MCF 10A (cell line): ENCODE measurements at places on chromosomes 2 and 18.

DNA sequence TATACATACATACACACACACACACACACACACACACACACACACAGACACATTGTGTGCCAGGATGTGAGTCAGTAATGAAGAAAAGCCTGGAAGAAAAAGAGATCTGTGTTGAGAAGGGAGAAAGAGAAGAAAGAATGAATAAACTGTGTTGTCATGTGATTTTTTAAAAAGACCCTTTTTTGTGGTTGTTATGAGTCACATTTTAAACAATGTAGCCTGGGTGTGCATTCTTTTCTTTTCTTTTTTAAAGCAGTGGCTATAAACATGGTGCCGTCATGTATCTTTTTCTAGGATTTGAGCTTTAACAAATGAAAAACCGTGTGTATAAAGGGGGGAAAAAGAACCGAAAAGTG is 87.2 kb downstream of the NRP2 start:
- peaks cover 7% of the 10 kb centered on the region for H3K36me3 ChIP-seq
- H3K27me3 ChIP-seq = no peaks in the 10 kb centered on the region
- H3K27ac ChIP-seq = peak overlapping the region; percentile 53
- H3K4me3 ChIP-seq = no peak overlapping the region
- peak; percentile 65 for DNase-seq

- DNase-seq = no peak
- H3K4me3 ChIP-seq = no peak overlapping the region
- H3K27ac ChIP-seq = peak overlapping the region; percentile 70
- H3K4me1 ChIP-seq = peaks cover 41% of the 10 kb centered on the region
- peaks cover 68% of the 10 kb centered on the region for H3K36me3 ChIP-seq
These were observed 86.9 kb downstream of the KCTD1 start for GRCh38 chr18:26461405-26461804.

GRCh38 chr2:238689871-238690389 is 158.0 kb upstream of the TWIST2 start:
- H3K36me3 ChIP-seq = no peaks in the 10 kb centered on the region
- H3K27ac ChIP-seq = peak overlapping the region; percentile 57
- peaks cover 11% of the 10 kb centered on the region for H3K27me3 ChIP-seq
- peaks cover 10% of the 10 kb centered on the region for H3K4me1 ChIP-seq
- H3K4me3 ChIP-seq = no peak overlapping the region

DNA sequence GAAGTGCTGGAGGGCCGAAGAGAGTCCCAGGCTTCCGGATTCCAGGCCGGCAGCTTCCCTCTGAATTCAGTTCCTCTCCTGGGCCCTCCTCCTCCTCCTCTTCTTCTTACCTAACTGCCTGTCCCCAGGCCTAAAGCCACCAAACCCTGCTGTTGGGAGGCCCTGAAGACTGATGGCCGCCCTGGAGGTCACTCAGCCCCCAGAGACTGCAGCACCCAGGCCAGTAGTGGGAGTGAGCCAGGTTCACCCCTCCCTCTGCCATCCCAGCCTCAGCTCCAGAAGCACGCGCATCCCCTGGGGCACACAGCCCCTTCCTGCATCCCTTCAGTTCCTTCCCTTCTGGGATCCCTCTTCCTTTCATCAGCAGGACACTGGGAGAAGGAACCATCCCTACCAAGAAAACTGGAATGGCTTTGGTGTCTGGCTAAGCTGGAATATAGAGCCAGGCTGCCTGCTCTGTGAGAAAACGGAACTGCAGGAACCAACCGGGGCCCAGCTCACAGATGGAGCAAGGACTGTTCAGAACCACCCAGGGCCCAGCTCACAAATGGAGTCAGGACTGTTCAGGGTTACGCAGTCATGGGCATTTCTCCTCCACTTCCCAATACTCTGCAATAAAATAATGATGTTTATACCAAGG is 127.4 kb downstream of the NDUFA10 start:
- H3K4me3 ChIP-seq = no peak overlapping the region
- H3K4me1 ChIP-seq = no peaks in the 10 kb centered on the region
- H3K27me3 ChIP-seq = peaks cover 65% of the 10 kb centered on the region
- H3K27ac ChIP-seq = no peak overlapping the region
- DNase-seq = no peak

DNA sequence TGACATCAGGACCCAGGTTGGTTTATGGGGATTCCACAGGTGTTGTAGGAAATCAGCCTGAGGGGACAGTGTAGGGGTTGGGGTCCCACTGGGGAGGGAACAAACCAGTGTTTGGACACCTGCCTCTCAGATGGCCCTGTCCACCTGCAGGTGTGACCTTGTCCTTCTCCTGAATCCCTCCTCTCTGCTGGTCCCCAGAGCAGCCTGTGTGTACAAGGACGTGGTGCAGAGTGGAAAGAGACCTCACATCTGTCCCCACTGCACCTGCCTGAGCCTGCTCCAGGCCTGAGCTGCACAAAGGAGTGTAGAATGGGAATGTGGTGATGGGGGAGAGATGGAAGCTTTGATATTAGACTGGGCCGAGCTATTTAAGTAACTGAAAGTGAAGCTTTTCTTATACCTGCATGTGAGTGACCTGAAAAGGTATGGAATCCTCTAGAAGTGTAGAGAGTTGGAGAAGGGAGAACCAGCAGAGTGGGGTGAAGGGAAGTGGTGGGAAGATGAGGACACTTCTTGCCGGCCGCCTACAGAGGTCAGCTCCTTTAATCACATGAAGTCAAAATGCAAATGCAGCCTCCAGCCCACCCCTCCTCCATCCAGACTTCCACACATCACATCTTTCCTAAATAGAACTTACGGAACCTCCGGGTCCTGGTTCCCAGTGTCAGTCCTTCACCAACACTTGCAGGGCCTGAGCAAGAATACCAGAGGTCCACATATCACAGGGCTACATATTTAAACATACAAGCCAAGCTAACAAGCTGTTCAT is 89.3 kb upstream of the SMAD2 start:
- no peak overlapping the region for H3K27ac ChIP-seq
- H3K4me1 ChIP-seq = peaks cover 24% of the 10 kb centered on the region
- DNase-seq = no peak
- H3K27me3 ChIP-seq = peaks cover 8% of the 10 kb centered on the region

DNA sequence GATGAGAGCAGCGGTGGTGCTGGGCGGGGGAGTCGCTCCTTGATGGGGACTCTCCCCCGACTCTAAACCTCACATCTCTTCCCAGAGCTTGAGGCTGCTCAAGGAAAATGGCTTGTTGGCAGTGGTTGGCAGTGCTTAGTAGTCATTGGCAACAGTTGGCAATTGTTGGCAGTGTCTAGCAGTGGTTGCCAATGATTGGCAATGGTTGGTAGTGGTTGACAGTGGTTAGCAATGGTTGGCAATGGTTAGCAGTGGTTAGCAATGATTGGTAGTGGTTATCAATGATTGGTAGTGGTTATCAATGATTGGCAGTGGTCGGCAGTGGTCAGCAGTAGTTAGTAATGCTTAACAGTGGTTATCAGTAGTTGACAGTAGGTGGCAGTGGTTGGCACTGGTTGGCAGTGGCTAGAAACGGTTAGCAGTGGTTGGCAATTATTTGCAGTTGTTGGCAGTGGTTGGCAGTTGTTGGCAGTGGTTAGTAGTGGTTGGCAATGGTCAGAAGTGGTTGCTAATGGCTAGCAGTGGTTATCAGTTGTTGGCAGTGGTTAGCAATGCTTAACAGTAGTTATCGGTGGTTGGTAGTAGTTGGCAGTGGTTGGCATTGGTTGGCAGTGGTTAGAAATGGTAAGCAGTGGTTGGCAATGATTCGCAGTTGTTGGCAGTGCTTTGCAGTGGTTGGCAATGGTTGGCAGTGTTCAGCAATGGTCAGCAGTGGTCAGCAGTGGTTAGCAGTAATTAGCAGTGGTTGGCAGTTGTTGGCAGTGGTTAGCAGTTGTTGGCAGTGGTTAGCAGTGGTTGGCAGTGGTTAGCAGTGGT is 85.4 kb upstream of the OTOS start:
- H3K36me3 ChIP-seq = peaks cover 4% of the 10 kb centered on the region
- peaks cover 13% of the 10 kb centered on the region for H3K4me1 ChIP-seq
- H3K4me3 ChIP-seq = no peak overlapping the region
- no peak for DNase-seq
- no peak overlapping the region for H3K27ac ChIP-seq

DNA sequence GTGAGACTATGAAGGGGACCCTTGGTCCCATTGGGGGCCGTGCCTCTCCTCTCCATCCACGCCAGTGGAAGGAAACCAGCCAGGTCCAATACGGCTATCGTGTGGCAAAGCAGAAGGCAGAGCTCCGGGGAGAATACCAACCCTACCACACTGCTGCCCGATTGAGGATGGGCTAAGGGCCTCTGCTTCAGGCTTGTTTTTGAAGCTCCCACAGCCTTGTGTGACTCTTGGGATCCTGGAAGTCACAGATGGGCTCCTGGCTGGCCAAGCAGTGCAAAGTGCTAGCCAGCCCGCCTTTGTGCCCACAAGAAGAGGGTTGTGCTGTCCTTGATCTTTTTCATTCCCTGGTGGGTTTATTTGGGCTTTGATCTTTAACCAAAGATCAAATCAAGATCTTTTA is 70.6 kb upstream of the ID2 start:
- no peaks in the 10 kb centered on the region for H3K27me3 ChIP-seq
- H3K4me3 ChIP-seq = no peak overlapping the region

- peak overlapping the region; percentile 23 for H3K27ac ChIP-seq
- no peaks in the 10 kb centered on the region for H3K27me3 ChIP-seq
- DNase-seq = peak; percentile 66
These were observed 597.5 kb downstream of the SLC4A3 start for GRCh38 chr2:220224691-220225543.

DNA sequence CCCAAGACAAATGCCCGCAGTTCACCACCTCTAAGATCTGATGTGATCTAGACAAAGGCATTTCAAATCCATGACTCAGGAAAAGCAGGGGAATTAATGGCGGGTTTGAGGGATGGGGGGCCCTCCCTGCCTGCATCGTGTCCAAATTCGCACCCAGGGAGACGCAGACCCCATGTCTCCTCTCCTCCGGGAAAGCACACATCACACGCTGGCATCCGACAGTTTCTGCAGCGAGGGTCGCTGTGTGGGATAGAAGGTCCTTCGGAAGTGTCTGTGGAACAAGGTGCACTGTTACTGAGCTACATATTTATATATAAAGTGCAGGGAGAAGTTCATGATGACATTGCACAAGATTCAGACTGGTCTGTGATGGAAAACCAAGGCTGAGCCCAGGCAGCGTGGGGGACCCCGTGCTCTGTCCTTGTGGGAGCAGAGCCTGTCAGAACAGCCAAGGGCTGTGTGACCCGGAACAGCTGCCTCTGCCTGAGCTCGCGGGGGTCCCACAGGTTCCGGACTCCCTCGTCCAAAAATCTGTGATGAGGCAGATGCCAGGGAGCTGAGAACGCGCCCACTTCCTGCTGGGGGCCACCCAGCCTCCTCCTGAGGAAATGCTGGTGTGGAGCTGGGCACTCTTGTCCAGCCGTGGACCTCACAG is 82.3 kb upstream of the CTDP1 start:
- no peaks in the 10 kb centered on the region for H3K36me3 ChIP-seq
- no peak overlapping the region for H3K27ac ChIP-seq
- no peak overlapping the region for H3K4me3 ChIP-seq
- no peaks in the 10 kb centered on the region for H3K27me3 ChIP-seq

GRCh38 chr2:61926531-61927477 is 21.3 kb downstream of the COMMD1 start:
- H3K4me1 ChIP-seq = no peaks in the 10 kb centered on the region
- no peak overlapping the region for H3K4me3 ChIP-seq
- no peak for DNase-seq
- H3K27ac ChIP-seq = no peak overlapping the region
- H3K27me3 ChIP-seq = no peaks in the 10 kb centered on the region

DNA sequence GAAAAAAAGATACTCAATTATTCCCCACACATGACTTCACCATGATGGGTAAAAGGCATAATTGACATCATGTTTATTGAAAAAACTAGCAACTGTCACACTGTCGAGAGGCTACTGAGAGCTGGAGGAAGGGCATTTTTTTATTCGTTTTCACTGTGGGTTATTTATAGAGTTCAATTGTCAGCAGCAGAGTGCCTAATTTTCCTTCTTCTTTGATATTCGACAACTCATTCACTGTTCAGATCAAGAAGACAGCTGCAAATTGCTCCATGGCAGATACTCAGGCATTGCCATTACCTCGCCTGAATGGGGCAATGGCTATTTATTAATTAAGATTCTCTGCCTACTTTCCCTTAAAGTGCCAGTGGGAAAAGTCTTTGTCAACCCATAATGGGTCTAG is 197.5 kb upstream of the NRP2 start:
- no peaks in the 10 kb centered on the region for H3K27me3 ChIP-seq
- no peak overlapping the region for H3K4me3 ChIP-seq
- no peak overlapping the region for H3K27ac ChIP-seq
- no peak for DNase-seq
- H3K4me1 ChIP-seq = no peaks in the 10 kb centered on the region

GRCh38 chr2:241560162-241560882 is 1.8 kb downstream of the BOK start:
- DNase-seq = no peak
- H3K36me3 ChIP-seq = no peaks in the 10 kb centered on the region
- H3K27me3 ChIP-seq = no peaks in the 10 kb centered on the region
- H3K4me3 ChIP-seq = peak overlapping the region; percentile 74

DNA sequence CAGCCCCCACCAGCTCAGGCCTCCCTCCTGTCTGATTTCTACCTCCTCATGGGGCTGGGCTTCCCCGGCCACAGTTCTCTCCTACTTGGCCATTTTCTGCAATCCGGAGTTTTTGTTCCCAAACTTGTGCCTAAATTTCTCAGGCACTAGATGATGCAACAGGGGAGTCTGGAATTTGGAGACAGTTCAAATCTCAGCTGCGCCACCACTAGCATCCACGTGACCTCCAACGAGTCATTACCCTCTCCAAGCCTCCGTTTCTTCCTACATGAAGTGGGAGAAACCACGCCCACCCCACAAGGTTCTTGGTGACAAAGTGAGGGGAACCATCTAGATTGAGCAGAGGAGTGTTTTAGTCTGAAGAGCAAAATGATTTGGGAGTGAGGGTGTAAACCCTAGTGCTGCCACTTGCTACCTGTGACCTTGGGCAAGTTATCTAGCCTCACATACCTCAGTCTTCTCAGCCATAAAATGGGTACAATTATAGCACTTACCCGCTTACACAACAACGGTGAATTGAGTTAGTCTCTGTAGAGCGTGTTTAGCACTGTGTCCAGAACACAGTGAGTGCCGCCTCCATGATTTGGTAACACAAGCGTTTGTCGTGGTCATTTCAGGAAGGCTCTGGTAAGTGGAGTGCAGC is 61.4 kb upstream of the ASAP2 start:
- DNase-seq = peak; percentile 86
- peak overlapping the region; percentile 85 for H3K27ac ChIP-seq
- H3K27me3 ChIP-seq = no peaks in the 10 kb centered on the region

GRCh38 chr2:31049264-31049663 is 89.0 kb downstream of the GALNT14 start:
- H3K36me3 ChIP-seq = no peaks in the 10 kb centered on the region
- H3K27me3 ChIP-seq = no peaks in the 10 kb centered on the region
- no peaks in the 10 kb centered on the region for H3K4me1 ChIP-seq
- H3K4me3 ChIP-seq = no peak overlapping the region
- DNase-seq = no peak

DNA sequence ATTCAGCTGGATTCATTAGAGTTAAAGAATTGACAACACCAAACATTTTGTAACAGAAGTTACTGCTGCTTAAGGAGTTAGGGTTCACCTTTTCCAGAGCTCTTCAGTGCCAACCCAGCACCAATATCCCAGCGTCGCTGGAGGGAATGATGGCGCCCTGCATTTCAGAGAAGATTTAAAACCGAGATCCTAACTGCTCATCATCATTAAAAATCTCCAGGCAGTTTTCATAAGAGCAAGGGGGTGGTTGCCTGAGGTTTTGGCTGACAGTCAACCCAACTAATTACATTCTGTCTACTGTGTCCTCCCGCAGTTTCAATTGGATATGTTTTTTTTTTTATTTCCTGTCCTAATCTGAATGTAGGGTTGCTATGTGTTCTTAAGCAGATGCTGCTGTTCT is 509.6 kb upstream of the TCF4 start:
- H3K4me3 ChIP-seq = no peak overlapping the region
- H3K4me1 ChIP-seq = no peaks in the 10 kb centered on the region
- no peaks in the 10 kb centered on the region for H3K36me3 ChIP-seq
